ENCODE measurements at places on chromosomes 11 and 22.

- no peak for DNase-seq
These were observed 255.9 kb downstream of the INSC start for GRCh38 chr11:15370495-15371147.

DNA sequence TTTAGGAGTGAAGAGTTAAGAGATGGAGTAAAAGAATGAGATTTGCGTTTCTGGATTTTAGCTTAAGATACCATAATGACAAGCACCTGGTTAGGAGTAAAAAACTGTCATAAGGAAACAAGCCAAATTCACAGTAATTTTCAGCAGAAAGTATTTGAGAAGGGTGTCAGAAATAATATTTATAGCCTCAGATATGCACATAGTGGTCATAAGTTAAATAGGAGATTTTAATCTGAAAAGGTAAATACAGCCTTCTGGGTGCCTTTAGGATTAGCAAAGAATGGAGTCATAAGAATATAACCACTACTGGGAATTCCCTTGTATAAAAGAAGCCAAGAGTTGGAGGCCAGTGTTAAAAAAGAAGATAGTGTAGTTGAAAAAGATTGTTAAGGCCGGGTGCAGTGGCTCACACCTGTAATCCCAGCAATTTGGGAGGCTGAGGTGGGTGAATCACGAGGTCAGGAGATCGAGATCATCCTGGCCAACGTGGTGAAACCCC, 160.1 kb downstream of the SWAP70 start:
- no peak for DNase-seq

DNA sequence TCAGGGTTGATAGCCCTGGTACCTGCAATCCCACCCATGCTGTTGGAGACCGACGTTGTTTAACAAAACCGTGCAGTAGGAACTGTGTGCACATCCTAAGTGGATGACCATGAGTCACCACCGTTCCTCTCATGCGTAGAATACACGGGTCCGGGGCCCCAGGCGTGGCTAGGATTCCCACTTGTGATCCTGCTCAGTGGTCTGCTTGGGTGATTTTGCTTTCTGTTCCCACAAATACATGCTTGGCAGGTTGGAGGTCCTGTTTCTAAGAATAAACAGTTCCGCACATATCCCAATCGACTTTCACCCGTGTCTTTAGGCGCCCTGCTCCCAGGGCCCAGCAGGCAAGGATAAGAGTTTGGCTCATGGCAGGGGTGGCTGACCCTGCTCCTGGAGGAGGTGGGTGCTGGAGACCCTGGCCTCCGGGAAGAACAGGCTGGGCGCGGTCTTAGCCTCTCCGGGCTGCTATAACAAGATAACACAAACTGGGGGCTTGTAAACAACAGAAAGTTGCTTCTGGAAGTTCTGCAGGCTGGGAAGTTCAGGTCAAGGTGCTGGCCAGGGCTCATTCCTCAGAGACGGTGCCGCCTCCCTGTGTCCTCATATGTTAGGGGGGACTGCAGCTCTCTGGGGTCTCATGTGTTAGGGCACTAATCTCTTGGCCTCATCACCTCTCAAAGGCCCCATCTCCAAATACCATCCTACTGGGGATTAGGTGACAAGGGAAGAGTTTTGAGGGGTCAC, 1028.3 kb downstream of the BRD1 start:
- no peak for DNase-seq

DNA sequence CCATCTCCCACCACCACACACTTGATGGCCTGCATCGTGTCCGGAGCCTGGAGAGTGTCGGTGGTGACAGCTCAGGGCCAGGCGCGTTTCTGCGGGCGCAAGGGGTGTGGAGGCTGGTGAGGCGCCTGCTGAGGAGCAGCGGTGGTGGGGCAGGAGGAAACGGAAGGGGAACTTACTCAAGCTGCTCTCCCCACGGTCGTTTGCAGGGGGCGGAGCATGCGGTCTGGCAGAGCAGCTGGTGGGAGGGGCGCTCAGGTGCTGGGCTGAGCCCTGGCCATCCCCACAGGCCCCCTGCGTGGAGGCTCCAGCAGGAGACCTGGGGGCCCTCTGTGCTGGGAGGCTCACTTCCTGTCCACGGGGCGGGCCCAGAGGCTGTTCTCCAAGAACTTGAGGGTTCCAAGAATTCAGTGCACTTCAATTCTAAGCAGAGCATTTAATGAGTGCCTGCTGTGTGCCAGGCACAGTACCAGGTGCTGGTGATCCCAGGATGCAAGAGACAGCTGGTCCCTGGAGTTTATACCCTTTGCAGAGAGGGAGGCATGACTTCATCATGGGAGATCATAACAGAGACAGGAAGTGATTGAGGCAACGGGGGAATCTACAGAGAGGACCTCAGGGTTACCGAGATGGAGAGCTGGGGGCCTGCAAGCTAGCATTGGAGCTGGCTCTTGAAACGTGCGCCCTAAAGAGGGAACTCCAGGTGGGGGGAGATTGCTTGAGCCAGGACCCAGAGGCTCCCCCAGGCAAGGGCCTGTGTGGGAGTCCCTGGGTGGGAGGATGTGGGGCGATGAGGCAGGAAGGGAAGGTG, at the start of gene RAC2:
TSS of gene RAC2 (minus strand) at position 156 of the 808 bp plus-strand sequence. CDS start at position 35, 121 bp downstream.
- DNase-seq = peak; percentile 58

DNA sequence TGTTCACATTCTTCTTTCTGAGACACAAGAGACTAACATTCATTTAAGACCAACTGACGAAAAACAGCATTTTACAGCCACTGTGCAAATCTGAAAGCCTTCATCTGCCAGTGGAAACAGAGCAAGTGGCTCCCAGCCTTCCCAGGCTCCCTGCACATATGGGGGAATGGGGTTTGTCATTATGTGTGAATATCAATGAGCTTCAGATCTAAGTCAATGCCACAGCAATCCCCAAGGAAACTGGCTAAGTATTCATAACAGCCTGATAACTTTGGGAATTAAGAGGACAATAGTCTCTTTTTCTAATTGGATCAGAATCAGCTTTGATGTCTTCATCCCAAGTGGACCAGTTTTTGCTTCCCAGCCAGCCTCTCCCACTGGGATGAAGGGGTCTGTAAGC, 66.9 kb downstream of the ABTB2 start:
- no peak for DNase-seq

- no peak for DNase-seq
These were observed 153.2 kb upstream of the E2F8 start for GRCh38 chr11:19393941-19394340.

- DNase-seq = no peak
These were observed 98.0 kb downstream of the PIWIL4 start for GRCh38 chr11:94665116-94665659.

DNA sequence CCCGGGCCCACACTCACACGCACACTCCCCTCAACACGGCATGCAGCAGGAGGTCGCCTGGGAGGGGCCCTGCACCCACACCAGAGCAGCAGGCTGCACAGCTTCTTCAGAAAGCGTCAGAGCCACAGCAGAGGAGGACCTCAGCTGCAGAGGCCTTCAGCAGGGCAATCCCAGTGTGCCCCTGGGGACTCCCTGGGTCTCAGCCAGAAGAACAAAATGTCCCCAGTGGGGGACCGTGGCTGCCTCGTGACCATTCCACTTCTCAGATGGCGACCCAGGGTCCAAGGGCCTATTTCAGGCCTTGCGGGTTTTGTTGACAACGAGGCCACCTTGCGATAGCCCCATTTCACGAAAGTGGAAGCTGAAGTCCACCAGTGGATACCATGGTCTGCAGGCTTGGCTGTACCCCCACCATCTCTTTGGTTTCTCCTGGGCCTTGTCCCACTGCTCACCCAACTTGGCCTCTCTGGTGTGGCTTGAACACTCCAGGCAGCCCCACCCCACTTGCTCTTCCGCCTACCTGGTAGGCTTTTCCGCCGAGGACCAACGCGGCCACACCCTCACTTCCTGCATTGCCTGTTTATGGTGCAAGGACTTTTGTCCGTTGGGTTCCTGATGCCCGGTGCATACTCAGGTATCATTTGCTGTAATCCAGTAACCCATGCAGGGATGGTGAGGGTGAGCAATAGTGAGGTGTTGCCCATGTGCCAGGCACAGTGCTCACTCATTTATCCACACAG, 38.1 kb downstream of the MB start:
- DNase-seq = no peak

DNA sequence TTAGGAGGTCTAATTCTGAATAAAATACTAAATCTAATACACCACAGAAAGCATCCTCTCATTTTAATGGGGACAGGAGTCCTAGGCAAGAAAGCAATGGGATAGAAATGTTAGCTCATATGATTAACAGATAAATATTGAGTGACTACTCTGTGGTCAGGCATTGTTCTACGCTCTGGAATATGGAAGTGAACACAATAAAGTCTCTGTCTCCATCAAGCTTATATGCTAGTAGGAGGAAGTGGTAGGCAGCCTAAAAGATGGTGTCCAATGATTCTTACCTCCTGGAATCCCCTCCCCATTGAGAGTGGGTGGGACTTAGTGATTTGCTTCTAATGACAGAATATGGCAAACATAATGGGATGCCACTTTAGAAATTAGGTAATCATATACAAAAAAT, 160.3 kb upstream of the PDGFD start:
- no peak for DNase-seq

DNA sequence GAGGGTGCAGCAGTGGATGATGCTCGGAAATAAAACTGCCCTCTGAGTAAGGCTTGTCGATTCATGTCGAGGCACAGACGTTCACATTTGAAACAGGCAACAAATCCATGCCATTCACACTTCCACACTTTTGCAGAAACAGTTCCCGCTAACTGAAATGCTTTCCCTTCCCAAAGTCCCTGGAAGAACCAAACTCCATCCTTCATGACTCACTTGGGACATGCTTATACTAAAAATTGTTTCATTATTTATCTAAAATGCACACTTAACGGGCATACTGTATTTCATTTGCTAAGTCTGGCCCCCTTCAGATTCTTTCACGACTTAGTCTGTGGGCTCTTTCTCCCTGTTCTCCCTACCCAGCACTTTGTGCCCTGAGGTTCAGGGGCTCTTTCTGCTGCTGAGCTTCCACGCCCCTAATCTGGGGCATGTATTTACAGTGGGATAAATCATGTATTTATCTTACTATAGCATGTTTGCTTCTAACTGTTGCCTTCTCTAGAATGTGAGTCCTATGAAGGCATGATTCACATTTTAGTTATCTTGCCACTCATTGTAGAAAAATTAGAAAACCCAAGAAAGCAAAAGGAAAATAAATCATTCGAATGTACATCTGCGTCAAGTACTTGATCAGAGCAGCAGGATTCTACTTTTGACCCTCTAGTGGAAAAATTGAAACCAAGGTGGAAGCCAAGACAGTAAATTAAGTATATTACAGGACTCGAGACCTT, 12.5 kb downstream of the SCGB1A1 start:
- DNase-seq = peak; percentile 59

DNA sequence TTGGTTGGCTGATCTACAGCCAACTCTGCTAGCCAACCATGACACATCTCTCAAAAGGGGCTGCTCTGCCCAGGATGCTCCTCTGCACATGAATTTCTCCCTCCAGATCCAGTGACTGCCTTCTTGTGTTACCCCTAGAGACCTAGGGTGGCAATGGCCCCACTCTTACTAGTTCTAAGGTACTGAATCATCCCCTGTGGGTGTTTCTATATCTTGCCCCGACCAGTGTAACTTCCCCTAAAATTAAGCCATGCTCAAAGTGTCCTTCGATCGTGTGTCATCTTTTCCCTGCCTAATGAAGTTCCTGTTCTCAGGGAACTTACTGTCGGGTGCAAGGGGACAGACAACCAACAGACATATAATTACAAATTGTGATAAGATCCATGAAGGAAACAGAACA, 113.3 kb downstream of the FAM76B start:
- DNase-seq = no peak

DNA sequence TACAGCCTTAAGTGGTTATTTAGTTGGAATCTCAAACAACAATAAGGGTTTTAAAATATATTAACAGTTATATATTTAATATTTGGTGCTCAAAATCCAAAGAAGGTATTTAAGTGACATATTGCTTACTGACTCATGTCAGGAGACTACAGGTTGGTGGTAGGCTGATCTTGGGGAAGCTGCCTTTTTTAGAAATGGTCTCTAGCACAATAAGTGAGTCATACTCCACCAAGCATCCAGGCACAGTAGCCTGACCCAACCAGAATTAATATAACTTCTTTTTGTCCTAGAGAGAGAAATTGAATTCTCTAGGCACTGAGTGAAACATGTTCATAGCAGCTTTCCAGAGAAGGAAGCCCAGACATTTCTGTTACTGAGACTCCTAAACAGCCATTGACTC, 868.5 kb upstream of the TENM4 start:
- DNase-seq = no peak

DNA sequence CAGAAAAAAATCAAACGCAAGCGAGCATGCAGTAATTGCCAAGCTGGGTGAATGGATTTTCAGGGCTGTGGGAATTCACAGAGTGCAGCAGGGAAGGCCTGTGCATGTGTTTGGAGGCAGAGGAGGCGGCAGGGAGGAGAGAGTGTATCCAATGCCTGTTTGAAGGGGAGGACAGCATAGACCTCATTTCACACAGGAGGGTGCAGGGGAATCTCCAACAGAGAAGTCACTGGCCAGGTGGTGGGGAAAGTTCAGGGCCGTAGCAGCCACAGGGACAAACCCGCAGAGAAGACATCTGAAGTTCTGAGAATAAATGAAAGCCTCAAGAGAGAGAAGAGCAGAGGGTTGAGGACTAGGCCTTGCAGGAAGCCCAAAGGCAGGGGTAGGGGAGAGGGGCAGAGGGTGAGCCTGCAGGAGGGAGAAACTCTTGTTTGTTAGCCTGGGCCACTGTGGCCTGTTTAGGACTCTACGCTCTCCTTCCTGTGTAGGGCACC, 19.2 kb upstream of the KDM2A start:
- DNase-seq = no peak

DNA sequence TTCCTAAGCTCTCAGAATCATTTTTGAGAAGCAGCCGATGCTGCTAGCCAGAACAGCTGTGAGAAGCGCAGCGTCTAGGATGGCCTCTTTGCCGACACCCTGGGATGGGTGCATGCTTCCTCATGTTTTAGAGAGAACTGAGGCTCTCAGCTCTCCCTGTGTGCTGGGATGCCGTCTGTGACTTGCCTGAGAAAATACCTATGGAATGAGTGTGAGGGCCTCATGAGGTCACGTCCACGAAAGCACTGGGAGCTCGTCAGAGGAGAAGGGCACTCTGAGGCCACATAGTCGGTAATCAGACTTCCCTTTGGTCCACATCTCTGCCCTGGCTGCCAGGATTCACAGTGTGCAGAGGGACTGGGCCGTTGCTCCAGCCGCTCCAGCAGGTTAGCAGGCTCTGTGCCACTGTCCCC, 54.7 kb downstream of the MICAL3 start:
- peak; percentile 93 for DNase-seq

Measured in astrocyte of the hippocampus (primary cell).